Ascending aorta (tissue), 2 donors: ENCODE measurements at places on chromosomes 5 and 9.

- DNase-seq: no peak
Measured at GRCh38 chr5:106873568-106873967, 797.2 kb downstream of the EFNA5 start.

- no peak for DNase-seq
Measured at GRCh38 chr9:19927560-19927959, 138.7 kb upstream of the SLC24A2 start.

GRCh38 chr9:130138171-130138653 lies 34.0 kb upstream of the NCS1 start:
- no peak for DNase-seq

DNA sequence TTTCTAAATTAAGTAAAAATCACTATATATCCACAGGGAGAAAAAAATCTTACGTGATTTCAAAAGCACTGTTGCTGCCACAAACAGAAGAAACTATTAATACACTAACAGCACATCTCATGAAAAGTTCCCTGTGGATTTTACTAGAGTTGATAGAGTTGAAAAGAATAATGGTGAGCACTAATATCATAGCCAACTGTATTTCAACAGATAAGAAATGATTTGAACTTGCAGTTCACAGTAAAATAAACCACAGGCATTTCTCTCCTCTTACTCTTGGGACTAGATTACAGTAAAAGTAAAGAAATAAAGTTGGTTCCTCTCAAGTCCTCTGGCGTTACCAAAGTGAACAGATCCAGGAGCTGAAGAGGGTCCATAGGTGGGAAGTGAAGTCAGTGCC lies 27.9 kb downstream of the AGTPBP1 start:
- no peak for DNase-seq

DNA sequence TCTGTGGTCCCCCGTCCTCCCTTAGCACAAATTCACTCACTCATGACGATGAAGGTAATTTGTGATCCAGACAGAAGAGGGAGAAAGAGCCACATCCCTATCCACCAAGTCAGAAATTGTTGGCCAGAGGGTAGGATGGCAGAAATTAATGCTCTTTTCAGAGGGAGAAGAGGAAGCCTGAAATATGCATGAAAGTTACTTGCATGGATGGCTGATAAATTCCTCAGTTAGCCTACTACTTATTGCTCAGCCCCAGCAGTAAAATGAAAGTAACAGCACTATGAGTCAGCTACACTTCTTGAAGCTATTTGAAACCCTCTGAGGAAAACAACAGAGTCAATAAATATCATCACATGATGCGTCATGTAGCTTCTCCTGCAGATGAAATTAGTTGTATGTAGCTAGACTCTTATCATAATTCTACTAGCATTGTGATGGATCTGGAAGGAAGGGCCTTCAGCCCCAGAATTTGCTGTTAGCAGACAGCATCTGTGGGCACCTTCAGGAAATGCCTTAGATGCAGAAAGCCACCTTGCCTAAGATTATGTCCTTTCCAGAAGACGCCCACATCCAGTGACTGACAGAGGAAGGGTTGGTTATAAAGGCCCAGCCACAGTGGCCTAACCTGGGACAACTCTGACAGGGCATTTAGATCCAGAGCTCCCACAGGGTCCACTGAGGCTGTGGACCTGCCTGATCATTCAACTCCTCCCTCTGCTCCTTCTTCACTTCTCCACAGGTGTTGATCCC lies 81.2 kb upstream of the CCDC112 start:
- no peak for DNase-seq

- no peak for DNase-seq
Measured at GRCh38 chr9:90966480-90967144, 165.0 kb downstream of the SYK start.

DNA sequence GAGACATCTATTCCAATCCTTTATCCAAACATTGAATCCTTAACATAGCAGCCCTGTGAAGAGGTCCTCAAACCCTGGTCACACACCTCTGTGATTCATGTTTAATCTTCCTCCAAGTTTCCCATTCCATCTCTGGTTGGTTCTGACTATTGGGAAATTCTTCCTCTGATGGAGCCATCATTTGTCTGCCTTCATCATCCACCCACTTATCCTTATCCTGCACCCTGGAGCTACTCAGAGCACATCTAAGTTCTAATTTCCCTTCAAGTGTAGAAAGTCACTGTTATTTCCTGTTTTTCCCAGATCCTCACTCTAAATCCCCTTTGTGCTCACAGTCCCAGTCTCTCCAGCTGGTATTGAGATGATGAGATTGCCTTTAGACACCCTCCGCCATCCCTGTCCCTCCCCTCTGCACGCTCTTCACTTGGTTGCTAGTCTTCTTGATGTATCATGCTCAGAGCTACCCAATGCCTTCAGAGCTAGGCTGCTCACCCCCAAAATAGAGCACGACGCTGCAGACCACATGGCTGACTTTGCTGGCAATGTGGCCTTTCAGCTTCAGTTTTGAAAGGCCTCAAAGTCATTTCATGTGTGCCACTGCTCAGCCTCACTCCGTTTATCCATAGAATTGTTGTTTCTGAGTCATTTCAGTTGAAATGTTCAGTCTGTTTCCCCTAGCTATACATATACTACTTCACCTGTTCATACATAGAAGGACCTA lies 154.3 kb downstream of the PALM2AKAP2 start:
- DNase-seq: no peak

DNA sequence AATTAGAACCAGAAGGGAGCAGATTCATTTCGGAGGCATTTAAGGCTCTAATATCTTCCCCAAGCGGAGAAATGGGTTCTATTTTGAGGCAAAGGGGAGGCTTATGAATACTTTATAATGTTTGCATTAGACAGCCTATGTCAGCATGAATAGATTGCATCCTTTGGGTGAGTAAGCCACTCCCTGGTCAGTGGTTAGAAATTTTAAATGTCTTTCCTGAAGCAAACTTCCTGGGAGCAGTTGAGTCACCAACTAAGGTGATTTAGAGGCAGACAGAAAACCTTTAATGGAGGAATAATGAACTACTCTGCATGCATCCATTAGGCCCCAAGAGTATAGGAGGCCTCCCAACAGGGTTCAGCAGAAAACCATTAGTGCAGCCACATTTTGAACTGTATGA lies 204.9 kb downstream of the ELAVL2 start:
- DNase-seq: no peak

DNA sequence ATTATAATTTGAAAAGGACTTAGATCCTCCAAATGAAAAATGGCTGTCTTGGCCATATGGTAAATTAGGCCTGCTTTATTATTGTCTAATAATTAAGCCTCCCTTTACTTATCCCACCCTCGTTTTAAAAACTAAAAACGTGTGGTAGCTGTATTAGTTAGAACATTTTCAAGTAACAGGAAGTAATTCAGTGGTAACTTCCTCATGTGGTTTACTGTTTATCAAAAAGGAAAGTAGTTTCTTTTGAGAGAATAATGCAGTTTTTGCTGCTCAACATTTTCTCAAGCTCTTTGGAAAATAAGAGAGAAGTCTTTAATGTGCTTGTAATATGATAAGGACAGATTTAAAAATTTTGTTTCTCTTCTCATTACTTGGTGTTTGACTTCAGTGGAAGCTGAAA lies 26.0 kb downstream of the ZCCHC7 start:
- no peak for DNase-seq

- no peak for DNase-seq
Measured at GRCh38 chr5:55853818-55854217, 2.7 kb downstream of the IL31RA start.

GRCh38 chr9:89418474-89418845 lies 79.5 kb downstream of the SEMA4D start:
- DNase-seq: no peak

DNA sequence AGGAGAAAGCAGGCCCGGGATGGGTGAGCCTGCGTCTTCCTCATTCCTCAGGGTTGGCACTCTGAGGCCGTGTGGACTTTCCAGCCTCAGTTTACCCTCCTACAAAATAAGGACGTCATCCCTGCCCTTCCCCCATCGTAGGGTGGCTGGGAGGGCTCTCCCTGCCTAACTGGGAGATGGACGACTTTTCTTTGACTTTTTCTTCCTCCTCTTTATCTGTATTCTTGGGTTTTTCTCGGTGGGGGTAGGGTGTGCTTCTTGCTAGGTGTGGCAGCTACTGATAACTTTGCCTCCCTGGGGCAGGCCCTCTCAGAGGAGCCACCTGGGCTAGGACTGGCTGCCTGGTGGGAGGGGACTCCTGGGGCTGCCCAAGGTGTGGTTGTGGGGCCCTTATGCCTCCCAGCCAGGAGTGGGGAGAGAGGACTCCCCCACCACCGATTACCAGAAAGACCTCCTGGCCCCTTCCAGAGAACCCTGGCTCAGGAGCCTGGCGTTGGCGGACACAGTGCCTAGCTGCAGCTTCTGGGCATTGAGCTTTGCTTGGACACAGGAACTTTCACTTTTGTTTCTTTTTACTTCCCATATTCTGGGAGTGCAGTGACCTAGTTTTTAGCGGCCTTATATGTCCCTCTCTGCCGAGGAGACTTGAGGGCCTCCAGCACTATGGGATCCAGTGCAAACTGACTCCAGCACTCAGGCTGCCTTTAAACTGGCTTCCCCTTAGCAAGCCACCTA lies 6.1 kb downstream of the GLIPR2 start:
- no peak for DNase-seq

DNA sequence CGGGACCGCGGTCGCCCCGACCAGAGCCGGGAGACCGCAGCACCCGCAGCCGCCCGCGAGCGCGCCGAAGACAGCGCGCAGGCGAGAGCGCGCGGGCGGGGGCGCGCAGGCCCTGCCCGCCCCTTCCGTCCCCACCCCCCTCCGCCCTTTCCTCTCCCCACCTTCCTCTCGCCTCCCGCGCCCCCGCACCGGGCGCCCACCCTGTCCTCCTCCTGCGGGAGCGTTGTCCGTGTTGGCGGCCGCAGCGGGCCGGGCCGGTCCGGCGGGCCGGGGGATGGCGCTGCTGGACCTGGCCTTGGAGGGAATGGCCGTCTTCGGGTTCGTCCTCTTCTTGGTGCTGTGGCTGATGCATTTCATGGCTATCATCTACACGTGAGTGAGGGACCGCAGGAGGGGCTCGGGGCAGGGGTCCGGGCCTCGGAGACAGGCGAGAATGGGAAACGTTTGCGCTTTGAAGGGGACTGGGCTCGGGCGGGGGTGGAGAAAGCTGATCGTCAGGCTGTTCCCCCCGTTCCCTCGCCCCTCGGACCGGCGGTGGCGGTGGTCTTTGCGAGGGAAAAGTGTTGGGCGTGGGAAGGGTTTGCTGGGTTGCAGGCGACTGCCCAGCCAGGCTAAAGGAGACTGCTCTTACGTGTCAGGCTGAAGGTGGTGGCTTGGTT lies 457 bp downstream of the UGCG start:
- peak; percentile 74 for DNase-seq

DNA sequence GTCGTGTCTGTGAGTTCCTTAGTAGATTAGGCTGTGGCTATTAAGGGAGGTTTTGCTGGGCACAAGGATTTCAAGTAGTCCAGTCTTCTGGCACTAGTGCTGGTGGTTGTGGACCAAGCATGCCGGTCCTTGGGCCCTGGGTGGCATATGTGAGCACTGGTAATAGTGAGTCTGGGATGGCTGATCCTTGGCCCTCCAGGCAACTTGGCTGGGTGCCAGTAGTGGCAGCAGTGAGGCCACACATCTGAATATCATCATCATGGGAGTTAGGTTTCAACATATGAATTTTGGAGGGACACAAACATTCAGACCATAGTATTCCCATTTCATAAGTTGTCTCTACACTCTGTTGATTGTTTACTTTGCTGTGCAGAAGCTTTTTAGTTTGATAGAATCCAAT lies 25.3 kb upstream of the APBA1 start:
- DNase-seq: no peak

- no peak for DNase-seq
Measured at GRCh38 chr5:178573216-178573615, 17.0 kb downstream of the COL23A1 start.

DNA sequence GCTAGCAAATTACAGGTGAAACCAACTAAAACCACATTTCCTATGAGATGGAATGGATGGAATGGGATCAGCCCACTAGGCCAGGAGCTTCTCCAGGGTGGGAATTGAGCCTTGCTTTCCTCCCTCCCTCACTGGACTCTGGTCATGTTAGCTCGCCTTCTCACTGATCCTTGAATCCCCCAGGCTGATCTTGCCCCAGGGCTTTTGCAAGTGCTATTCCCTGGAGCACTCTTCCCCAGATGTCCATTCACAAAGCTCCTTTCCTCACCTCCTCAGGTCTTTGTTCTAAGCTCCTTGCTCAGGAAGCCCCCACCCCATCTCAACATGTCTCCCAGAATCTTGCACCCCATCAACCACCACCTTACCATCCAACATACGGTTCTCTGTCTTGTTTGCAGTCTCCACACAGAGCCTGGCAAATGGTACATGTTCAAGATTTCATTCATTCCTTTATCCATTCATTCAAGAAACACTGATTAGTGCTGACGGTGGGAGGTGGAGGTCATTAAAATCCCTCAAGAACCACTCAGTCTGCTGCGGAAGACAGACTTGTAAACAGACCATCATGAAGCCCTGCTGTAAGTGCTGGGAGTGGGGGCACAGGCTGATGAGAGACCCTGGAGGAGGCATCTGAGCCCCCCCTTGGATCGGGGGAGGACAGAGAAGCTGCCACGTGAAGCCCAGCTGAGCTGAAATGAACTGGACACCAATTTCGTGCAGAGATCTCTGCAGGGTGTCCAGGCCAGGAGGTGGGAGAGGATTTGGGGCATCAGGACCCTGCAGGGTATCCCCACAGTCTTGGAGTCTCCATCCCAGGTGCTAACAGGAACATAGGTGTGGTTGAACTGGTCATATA lies 141.7 kb downstream of the BARX1 start:
- DNase-seq: peak; percentile 43
